ENCODE measurements at places on chromosomes 12 and 14.

DNA sequence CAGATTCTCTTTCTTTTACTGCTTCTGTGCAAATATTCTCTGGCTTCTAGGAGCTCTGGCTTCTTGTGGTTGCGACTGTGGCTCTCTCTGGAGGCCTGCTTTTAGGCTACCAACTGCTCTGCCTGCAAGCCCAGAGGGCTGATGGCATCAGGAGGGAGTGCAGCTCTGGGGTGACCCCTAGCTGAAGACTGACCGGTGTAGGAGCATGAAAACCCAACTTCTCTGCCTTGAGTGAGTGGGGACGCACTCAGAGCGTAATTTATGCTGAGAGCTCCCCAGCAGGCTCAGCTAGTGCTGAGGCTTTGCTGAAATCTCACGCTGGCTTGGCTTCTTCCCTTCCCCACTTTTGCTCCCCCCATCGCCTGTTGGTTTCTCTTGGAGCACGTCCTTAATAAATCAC lies 29.9 kb upstream of the RBM19 start:
- no peak for DNase-seq

GRCh38 chr14:30949651-30950050 lies 75.3 kb downstream of the COCH start:
- no peak for DNase-seq

DNA sequence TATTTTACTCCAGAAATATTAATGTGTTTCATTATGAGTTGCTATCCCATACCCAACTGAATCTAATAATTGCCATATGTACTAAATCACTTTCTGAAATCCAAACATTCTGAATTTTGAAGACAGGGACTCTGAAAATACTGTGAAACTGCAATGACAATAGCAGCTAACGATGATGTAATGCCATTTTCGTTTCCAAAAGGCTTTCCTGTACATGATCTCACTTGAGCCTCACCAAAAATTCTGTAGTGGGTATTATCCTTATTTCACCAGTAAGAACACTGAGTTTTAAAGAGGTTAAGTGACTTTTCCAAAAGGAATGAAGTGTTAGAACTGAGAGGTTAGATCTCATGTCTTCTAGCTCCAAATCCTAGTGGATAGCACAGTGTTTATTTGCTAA lies 133.3 kb downstream of the FLRT2 start:
- no peak for DNase-seq

DNA sequence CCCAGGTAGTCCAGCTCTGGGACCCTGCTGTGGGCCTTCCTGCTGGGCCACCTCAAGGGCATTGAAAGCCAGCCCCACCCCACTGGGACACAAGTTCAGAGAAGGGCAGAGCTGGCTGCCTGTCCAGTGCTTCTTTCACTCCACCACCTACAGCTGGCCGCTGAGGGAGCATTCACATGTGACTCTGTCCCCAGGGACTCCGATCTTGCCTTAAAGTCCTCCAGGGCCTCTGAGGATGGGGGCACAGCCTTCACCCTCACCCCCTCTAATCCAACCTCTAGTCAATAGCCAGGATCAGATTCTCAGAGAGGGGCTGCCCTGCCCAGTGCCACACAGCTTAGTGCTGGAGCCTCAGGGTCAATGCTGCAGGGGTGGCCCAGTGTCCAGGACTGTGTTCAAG lies 5.0 kb upstream of the CYP46A1 start:
- DNase-seq = no peak

DNA sequence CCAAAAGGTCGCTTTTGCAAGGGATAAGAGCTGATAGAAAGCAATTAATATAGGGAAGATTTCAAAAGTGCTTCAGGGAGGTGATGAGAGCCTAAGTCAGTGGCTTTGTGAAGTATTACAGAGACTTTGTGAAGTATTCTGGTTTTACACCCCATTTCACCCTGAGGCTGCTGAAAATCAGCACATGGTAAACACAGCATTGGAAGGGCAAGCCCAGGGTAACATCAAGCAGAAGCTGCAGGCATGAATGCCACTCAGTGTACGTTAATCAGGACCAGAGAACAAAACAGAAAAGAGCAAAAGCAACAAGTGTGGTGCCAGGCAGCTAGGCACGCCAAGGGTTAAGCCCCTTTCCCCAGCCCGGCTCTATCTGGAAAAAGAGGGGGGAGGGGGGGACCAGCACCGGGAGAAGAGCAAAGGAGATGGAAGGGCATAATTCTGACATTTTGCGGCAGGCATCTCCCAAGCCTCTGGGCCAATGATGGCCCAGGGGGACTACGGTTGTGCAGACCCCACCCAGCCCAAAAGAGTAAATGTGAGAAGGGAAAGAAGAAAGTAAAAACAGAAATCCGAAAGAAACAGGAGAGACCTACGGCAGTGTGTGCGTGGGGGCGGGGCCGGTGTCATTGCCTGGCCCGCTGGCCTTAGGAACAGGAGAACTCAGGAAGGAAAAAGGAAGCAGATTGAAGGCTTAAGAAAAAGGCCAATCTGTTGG lies 58.9 kb downstream of the DHRS2 start:
- DNase-seq = no peak

- DNase-seq = no peak
Observed at GRCh38 chr14:49623941-49624839, 3.6 kb downstream of the MGAT2 start.
